Suppressor macrophage treated with lipopolysaccharide for 1 hour (primary cell): ENCODE measurements at places on chromosomes 7 and 10.
A peak's percentile ranks its signal among the peaks of the same experiment; 100 is the strongest.

GRCh38 chr10:101840102-101840684 lies 3.4 kb downstream of the KCNIP2 start:
- peak; percentile 20 for DNase-seq

- DNase-seq, result no peak
Observed at GRCh38 chr10:114372179-114372578, 32.1 kb downstream of the AFAP1L2 start.

GRCh38 chr7:12110425-12110824 lies 100.7 kb upstream of the TMEM106B start:
- no peak for DNase-seq

- DNase-seq, result no peak
Observed at GRCh38 chr10:110190170-110190569, 17.2 kb upstream of the MXI1 start.

DNA sequence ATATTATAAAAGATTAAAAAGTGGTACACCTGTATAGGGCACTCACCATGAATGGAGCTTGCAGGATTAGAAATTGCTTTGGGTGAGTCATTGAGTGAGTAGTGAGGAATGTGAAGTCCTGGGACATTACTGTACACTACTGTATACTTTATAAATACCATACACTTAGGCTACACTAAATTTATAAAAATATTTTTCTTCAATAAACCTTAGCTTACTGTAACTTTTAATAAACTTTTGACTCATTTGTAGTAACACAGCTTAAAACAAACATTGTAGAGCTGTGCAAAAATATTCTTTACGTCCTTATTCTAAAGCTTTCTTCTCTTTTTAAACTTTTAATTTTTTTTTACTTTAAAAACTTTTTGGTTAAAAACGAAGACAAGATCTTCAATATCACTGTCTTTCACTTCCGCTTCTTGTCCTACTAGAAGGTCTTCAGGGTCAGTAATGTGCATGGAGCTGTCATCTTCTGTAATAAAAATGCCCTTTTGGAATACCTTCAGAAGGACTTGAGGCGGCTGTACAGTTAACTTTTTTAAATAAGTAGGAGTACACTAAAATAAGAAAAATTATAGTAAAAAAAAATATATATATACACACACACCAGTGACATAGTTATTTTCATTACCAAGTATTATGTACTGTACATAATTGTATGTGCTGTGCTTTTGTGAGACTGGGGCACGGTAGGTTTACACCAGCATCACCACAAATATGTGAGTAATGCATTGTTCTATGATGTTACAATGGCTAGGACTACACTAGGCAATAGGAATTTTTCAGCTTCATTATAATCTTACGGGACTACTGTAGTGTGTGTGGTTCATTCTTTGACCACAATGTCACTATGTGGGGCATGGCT lies 3.5 kb downstream of the STK31 start:
- no peak for DNase-seq

GRCh38 chr10:123666318-123667236 lies at the start of gene GPR26:
GPR26 (plus strand) TSS chr10:123666355; CDS start chr10:123666408, 53 bp downstream.
- no peak for DNase-seq

DNA sequence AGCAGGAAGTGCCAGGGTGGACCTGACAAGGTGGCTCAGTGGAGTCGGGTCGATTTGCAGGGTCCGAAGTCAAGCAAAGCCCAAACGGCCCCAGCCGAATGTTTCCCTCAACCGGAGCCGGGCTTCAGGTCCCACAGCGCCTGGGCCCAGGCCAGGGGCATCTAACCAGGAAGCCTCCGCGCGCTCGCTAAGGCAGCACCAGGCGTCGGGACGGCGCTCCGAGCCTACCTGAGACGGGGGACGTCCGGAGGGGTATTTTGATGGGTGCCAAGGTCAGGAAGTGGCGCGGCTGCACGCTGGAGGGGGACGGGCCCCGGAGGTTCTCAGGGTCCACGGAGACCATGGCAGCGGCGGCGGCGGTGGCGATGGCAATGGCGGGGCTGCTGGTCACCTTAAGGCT lies 51.5 kb downstream of the TCERG1L start:
- no peak for DNase-seq

DNA sequence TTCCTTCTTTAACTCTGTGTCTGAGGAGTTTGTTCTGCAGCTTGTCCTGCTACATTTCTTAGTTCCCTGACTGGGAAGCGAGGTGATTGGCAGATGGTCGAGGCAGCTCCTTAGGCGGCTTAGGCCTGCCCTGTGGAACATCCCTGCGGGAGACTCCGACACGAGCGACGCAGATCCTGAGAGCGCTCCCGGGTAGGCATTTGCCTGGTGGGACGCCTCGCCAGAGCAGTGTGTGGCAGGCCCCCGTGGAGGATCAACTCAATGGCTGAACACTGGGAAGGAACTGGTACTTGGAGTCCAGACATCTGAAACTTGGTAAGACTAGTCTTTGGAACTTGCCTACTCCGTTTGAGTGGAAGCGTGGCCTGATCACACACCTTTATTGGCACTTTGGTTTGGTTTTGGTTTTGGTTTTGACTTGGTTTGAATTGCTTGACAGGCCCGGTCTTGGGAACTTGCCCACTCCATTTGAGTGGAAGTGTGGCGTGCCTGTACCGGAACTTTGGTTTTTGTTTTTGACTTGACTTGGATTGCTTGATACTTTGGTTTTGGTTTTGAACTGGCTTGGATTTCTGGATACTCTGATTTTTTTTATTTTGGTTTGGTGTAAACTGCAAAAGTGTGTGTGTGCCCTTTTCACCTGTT lies 42.6 kb downstream of the MAP3K8 start:
- DNase-seq, result no peak

DNA sequence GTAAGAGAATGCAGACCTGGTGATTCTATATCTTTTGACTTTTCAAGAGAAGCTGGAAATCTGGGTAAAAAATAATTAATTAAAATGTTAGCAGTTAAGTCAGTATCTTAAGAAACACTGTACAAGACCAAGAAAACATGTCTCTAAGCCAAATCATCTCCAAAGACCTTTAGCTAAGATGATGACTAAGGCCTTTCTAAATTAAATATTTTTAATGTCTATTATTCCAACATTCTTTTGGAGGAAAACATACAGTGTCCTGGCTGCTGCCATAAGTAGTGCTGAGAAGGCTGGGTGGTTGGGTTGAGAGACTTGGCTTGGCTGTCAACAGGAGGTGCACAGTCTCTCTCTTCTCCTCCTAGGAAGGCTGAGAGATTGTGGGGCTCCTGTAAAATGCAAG lies 20.3 kb downstream of the STARD3NL start:
- DNase-seq, result no peak

DNA sequence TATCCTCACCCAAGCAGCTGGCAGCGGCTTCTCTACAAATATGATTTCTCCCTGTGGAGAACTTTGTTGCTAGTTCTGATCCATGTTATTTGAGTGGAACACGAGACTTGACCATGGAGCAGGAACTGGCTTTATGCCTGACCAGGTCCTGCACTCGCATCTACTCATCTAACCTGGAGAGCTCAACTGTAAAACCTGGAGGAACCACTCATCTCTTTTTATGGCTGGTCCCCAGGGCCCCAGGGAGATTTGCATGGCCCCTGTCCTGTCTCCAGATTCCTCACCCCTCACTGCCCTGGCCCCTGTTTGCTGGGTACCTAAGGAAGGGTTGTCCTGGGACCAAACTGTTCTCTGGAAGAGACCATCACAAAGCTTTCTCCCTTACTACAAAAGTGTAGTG lies 16.0 kb downstream of the TCAF1 start:
- DNase-seq, result no peak

GRCh38 chr7:117123311-117123926 lies 170.1 kb downstream of the ST7 start:
- DNase-seq, result no peak

DNA sequence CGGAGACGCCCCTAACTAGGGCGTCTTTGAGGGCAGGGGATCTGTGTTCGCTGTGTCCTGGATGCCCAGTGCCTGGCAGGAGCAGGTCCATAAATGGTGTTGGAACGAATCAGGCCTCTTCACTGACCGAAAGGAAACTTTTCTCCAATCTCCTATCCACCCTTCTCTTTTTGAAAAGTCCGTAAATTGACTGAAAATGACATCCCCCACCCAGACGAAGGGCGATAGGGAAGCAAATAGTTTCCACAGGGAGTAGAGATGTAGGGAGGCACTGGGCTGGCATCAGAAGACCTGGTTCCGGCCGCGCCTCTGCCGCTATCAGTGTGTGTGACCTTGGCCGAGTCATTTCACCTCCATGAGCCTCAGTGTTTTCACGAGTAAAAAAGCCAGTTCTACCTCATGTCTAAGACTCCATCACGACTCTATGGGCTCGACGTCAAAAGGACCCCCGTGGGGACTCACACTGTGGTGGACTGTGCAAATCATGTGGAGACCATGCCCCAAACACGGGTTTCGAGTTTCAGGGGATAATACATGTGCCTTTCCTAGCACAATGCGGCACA lies 497 bp upstream of the RAB11FIP2 start:
- DNase-seq, result no peak

- no peak for DNase-seq
Observed at GRCh38 chr7:7446616-7447015, 89.1 kb downstream of the COL28A1 start.

GRCh38 chr7:73908123-73908611 lies 47.2 kb downstream of the TMEM270 start:
- DNase-seq, result no peak

- DNase-seq, result no peak
Observed at GRCh38 chr10:8221451-8221850, 167.0 kb downstream of the GATA3 start.

- no peak for DNase-seq
Observed at GRCh38 chr7:140238778-140239652, 62.2 kb upstream of the KDM7A start.

DNA sequence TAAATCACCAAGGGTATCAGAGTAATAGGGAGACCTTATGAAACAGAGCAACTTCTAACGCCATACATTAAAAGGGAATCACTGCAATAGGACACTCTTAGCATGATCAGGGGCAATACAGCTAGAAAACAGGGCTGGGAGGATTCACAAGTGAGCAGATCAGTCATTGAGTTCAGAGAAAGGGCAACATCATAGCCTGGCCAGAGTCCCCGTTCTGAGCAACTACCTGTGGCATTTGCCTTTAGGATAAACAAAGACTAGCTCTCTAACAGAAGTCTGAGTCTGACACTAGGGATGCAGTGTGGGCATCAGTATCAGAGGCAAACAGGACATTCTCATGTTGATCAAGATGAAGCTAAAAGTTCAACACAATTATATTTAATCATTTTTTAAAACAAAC lies 297.9 kb downstream of the DGKB start:
- DNase-seq, result no peak

DNA sequence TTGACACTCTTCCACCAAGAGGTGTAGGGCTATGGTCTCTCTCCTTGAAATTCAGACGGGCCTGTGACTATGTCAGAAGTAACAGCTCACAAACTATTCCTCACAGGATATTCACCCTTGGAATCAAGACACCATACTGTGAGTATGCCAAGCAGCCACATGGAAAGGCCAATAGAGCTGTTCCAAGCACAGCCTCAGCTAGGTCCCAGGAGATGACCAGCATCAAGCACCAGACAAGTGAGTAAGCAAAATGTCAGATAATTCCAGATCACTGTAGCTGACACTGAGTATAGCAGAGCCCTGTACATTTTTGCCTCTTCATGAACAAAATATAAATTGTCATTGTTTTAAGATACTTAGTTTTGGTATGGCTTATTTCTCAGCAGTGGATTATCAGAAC lies 88.1 kb upstream of the KCND2 start:
- no peak for DNase-seq

DNA sequence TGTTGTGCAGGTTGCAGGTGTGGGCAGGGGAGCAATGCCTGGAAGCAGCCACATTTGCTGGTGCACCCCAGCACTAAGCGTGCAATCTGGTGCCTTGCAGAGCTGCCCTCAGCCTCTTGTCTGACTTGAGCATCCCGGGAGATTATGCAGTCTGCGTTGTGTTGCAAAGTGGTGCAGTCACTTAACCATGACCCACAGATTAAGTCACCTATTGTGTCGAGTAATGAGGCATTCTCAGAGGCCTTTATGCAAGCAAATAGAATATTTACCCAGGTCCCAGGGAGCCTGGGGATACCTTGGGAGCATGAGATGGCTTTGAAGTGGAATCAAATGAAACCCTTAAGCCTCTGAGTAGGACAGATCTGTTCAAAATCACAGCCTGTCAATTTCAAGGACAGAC lies 529.0 kb downstream of the TYW1 start:
- no peak for DNase-seq

DNA sequence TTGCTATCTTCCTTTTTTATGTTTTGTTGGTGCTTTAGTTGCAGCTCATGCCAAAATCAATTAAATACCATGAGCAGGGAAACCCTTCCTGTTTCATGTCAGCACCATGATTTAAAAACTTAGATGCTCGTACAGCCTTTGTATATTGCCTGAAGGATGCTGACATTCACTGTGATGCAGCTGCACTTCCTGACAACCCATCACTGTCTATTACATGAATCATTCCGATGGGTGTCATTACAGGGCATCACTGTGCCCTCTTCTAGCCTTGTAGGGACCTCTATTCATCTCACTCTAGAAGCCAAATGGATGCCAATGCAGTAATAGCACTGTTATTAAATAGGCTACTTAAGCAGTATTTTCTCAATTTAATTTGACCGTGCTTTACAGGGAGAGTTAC lies 18.3 kb upstream of the ITGB1 start:
- DNase-seq, result no peak

- no peak for DNase-seq
Observed at GRCh38 chr10:118258285-118258684, 83.8 kb downstream of the FAM204A start.

DNA sequence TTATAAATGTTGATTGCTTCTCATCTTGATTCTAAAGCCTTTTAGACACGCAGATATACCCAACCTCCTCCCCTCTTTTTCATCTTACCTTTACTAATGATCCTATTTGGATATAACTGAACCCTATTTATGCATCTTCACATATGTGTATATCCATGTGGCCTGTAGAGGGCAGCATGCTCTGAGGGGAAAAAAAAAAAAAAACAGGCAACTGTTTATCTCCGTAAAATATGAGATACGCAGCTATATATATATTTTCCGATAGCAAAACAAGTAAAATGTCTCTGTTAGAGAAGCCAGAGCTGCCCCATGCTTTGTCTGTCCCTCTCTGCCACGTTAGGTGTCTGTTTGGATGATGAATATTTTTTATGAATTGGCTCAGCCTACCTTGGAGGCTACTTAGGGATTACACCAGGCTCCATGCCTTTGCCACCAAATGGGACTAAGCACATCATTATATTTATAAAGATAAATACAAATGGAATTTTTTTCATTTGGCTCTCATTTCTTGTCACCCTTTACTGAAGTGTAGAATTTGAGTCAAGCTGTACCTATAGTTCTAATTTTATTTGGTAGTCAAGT lies 174.8 kb upstream of the FZD1 start:
- DNase-seq, result peak; percentile 60

GRCh38 chr10:78134773-78135306 lies 101.2 kb downstream of the RPS24 start:
- no peak for DNase-seq
